ENCODE measurements at places on chromosomes 12 and 14.

DNA sequence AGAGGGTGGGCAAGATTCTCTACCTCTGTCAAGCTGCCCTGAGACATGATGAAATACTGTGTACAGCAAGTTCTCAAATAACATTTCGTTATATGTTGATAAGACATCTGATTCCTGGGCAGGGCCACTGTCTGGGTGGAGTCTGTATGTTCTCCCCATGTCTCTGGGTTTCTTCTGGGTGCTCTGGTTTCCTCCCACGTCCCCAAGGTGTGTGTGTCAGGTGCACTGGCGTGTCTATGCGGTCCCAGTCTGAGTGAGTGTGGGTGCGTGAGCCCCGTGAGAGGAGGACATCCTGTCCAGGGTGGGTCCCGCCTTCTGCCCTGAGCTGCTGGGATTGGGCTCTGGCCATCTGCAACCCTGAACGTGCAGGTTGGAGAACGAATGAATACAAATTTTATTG, 29.6 kb downstream of the KCTD10 start:
- no peak for DNase-seq

- no peak for DNase-seq
Observed at GRCh38 chr12:105738051-105738450, 400.7 kb downstream of the NUAK1 start.

- DNase-seq: no peak
Observed at GRCh38 chr14:42370056-42370455, 763.4 kb downstream of the LRFN5 start.

GRCh38 chr12:51528852-51529650, 62.0 kb upstream of the SCN8A start:
- DNase-seq: no peak

- DNase-seq: peak; percentile 16
Observed at GRCh38 chr12:24719293-24719721, 229.6 kb downstream of the BCAT1 start.

Data from common myeloid progenitor, CD34-positive (primary cell).